ENCODE measurements at places on chromosomes 16 and 17.

GRCh38 chr17:55285340-55286301, 20.9 kb downstream of the HLF start:
- DNase-seq = no peak

- DNase-seq = no peak
Measured at GRCh38 chr16:73459586-73459985, 411.7 kb upstream of the ZFHX3 start.

DNA sequence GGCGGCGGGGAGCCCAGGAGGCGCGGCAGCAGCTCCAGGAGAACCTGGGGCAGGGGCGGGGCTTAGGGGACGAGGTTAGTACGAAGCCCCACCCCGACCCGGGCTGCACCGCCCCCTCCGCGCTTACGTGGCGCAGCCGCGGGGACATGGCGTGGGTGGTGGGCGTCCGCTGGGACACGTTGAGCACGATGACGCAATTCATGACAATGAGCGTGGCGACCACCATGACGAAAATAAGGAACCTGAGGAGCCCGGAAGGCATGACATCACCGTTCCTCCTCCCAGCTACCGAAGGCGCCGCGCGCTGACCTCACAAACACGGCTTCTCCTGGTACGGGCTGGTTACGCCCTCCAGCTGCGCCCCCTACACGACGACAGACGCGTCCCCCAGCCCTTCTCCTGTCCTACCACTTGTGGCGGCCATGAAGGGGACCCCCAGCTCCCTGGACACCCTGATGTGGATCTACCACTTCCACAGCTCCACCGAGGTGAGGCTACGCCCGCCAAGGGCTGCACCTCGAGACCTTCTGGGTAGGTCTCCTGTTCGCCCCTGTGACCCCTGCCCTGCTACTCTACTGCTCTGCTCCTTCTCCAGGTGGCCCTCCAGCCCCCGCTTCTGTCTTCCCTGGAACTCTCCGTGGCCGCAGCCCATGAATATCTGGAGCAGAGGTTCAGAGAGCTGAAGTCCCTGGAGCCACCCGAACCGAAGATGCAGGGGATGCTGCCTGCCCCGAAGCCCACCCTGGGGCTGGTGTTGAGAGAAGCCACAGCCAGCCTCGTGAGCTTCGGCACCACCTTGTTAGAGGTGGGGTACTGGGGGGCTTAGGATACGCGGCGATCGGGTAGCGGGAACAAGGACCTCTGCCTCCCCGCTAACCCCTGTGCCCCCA, at the start of gene C17orf107:
Gene C17orf107 (plus strand): TSS at position 196 of the 890 bp plus-strand sequence. CDS start 227 bp downstream, at position 423.
- DNase-seq = peak; percentile 89

DNA sequence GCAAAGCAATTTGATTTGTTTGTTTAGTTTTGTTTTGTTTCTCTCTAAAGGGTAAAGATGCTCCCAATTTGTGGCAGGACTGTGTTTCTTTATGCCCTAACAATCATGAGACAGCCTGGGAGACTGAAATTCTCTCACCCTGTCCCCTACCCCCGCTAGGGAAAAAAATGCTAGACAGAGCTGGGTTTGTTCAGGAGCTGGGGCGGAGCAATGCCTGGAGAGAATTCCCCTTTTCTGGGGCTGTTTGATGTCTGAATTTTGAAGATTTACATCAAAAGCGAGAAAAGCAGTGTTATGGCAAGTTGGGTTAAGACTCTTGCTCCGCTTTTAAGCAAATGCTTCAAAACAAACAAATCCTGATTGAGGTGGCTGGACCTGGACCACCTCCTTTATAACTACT, 8.4 kb downstream of the MAF start:
- DNase-seq = no peak

- DNase-seq = no peak
Measured at GRCh38 chr17:82152114-82152513, 54.1 kb upstream of the FASN start.

GRCh38 chr17:74442291-74442669, 10.4 kb downstream of the GPRC5C start:
- DNase-seq = no peak

- DNase-seq = no peak
Measured at GRCh38 chr17:48588528-48588927, 1.5 kb downstream of the HOXB3 start.

- no peak for DNase-seq
Measured at GRCh38 chr17:20092261-20092867, 83.2 kb downstream of the SPECC1 start.

DNA sequence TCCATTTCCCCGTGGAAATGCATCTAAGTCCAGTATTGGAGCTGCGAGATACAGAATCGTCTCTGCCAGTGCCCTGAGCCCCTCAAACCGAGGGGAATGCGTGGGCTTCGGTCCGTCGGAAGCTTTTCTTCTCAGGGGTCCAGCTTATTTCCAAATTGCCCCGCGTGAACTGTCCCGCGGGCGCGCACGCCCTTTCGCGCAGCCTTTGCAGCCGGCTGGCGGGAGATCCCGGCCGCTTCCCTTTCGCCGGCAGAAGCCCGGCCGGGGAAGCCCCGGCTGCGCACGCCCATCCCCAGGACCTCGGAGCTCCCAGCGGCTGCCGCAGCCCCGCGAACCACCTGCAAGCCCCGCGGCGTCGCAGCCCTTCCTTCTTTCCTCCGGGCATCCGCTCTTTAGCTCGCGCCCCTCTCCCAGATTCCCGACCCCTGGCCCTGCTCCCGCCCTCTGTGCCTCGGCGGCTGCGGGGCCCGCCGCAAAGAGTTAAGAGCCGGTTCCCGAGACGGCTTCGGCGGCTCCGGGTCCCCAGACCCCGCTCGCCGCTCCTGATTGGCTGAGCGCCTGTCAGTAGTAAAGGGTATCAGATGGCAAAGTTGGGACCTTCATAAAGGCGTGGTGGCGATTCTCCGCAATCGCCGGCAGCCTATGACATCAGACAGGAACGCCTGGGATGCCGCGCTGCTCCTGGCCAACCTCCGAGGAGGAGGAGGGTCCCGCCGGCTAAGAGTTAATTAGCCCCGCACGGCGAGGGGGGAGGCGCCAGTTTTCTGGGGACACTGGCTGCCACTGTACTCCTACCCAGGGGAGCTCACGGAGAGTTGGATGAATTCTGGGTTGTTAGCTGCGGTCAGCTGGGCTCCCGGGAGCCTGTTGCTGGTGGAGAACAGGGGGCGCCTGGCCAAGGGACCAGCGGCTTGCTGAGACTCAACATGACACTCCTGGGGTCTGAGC, at the start of gene MYOCD:
Gene MYOCD (plus strand): TSS at position 628 of the 948 bp plus-strand sequence. CDS start 299 bp downstream, at position 927.
- DNase-seq = no peak

- no peak for DNase-seq
Measured at GRCh38 chr16:79849119-79849518, 248.6 kb upstream of the MAF start.

DNA sequence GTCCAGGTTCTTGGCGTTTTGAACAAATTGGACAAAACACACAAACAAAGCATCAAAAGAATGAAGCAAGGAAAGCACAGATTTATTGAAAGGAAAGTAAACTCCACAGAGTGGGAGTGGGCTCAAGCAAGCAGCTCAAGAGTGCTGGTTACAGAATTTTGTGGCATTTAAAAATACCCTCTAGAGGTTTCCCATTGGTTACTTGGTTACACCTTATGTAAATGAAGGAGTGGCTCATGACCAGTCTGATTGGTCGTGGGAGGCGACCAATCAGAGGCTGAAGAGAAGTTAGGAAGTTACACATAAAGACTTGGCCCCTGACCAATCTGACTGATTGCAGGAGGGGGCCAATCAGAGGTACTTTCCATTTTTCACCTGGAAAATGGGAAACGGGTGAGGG, 1373.8 kb upstream of the GOT2 start:
- DNase-seq = no peak

- DNase-seq = no peak
Measured at GRCh38 chr17:81867991-81868673, 3.0 kb downstream of the ARHGDIA start.

GRCh38 chr17:57369509-57369945, 113.2 kb downstream of the MSI2 start:
- DNase-seq = no peak

DNA sequence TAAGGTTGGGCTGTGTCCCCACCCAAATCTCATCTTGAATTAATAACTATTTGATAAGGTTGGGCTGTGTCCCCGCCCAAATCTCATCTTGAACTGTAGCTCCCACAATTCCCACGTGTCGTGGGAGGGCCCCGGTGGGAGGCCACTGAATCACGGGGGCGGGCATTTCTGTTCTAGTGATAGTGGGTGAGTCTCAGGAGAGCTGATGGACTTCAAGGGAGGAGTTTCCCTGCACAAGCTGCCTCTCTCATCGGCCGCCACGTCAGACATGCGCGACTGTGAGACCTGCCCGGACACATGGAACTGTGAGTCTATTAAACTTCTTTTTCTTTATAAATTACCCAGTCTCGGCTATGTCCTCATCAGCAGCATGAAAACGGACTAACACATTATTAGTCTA, 44.9 kb upstream of the METRNL start:
- no peak for DNase-seq

GRCh38 chr16:58422809-58423208, 30.5 kb downstream of the GINS3 start:
- DNase-seq = no peak

DNA sequence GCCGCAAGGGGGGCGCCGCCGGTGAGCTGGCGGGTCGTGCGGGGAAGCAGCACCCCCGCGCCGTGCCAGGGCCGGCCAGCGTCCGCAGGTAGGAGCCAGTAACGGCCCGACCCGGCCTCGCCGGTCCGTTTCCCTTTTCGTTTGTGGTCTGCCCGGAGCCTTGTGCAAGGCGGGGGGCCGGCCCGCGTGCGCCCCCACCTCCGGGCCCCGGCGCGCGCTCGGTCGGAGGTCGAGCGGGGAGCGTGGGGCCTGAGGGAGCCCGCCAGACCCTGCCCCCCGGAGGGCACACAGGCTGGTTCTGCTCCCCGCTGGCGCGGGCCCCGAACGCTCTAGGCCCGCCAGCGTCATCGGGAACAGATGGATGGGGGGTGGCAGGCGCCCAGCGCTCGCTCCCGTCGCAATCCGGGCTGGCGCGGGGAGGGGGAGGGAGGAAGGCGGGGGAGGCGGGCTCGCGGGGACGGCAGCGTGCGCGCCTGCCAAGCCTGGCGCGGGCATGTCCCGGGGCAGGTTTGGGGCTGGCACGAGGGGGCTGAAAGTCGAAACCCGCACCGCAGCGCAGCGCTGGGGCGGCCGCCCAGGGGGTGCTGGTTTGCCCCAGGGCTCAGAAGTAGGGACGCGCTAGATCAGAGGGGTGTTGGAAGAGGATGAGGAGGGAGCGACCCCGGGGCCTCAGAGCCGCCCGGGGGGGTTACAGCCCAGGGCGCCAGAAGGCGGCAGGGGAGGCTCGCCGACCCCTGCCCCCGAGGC, 1.5 kb upstream of the GSE1 start:
- no peak for DNase-seq

DNA sequence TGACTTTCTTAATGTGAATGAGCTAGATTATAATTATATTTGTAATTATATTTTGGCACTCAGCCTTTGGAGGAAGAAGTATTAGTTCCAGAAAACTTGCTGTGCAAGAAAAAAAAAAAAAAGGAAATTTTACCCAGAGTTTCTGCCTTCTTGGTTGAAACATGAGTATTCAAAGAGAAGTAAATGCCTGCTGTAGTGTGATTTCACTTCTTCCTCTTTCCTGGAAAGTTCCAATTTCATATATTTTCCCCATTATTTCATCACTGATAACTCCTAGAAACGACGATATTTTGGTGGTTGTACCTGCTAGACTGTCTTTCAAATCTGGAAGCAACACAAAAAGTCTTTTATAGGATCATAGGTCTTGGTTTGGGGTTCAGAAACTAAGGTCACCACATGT, 20.4 kb upstream of the MPHOSPH6 start:
- no peak for DNase-seq

DNA sequence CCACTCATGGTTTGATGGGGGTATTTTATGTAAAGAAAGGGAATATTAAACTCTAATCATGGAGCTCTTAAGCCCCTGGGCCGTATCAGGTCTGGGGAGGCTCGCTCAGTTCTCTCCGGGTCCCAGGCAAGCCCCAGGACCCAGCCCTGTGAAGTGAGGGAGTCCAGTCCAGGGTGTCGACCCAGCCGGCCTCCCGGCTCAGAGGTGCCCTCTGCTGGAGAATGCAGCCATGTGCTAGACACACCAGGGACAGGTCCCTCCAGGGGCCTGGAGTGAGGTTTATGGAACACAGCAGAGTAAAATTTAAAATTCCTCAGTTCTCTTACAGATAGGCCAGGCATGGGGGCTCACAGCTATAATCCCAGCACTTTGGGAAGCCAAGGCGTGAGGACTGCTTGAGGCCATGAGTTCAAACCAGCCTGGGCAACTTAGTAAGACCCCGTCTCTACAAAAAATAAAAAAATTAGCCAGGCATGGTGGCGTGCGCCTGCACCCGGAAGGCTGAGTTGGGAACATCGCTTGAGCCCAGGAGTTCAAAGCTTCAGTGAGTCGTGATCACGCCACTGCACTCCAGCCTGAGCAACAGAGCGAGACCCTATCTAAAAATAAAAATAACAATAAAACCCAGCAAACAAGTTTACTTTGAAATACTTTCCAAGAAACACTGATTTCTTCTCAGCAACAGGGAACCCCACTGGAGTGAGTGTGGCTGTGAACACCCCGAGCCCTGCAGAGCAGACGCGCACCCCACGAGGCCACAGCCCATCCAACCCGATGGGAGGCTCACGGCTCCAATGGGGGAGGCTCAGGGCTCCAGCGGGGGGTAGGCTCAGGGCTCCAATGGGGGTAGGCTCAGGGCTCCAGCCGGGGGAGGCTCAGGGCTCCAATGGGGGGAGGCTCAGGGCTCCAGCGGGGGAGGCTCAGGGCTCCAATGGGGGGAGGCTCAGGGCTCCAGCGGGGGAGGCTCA, 72.2 kb downstream of the ZNF778 start:
- DNase-seq = peak; percentile 34

- DNase-seq = no peak
Measured at GRCh38 chr17:66337268-66337667, 34.9 kb downstream of the PRKCA start.

DNA sequence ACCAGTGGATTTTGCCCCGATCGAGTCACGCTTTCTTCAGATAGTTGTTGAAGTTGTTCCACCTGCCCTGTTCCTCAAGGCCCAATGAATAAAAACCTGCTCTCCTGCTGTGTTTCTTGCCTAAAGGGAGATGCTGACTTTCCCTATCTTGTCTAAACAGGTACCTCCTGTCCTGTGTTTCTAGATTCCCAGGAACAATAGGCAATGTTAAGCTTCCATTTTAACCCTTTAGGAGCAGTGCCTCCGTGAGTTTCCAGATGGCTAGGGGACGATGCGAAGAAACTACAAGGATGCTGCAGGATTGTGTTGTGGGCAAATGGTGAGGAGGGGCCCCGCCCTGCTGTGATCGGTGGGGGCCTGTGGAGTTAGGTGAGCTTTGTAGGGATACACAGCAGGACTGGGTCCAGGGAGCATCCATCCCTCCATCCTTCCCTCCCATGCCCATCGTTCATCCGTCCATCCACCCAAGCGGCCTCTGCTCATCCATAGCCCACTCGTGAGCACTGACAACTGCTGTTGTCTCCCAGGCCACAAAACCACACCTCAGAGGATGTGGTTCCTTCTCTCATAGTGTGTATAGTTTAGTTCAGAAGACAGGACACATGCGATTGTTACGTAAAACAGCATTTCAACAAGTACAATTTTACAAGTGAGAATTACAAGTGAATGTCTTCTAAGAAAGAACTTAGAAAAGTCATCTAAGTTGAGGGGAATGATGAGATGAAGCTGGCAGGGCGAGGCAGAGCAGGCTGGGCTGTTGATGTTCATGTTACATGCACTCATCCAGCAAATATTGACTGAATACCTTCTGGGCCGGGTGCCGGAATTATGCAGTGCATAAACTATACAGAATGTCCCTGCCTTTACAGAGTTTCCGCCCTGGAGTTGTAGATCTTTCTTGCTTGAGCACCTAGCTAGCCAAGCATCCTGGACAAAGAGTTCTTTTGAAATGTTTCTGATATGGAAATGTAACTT, 5.2 kb downstream of the ARSG start:
- no peak for DNase-seq
